ENCODE measurements at places on chromosomes 2 and 18.

DNA sequence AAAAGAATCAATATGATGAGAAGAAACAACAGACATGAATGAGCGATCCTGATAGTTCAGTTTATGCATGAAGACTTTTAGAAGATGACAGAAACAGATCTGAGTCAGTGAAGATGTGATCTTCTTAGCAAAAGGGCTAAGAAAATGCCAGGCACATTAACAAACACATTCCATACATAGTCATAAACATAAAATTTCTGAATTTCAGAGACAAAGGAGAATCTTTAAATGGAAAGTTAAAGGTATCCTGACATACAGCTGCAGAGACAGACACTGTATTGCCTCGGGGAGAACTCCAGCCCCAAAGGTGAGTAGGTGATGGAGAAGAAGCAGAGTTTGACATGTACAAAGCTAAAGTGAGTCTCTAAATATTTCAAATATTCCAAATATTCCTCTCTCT lies 40.6 kb upstream of the FN1 start:
- no peak for DNase-seq

- DNase-seq: no peak
These were observed 51.9 kb downstream of the SLC14A2 start for GRCh38 chr18:45667056-45667736.

DNA sequence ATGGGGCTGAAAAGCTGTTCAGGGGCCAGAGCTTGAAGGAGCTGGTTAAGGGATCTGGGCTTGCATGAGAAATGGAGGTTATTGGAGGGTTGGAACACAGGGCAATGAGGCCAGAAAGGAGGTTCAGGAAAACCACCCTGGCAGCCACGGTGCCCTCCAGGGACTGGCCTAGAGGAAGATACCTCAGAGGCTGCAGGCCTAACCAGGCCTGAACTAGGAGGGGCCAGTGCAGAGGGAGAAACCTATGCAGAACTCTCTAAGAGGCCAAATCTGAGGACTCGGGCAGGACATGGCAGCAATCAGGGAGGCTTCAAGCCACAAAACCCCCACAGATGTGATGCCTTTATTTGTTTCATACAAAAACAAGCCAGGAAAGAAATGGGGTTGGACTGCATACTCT lies 66.8 kb downstream of the BIN1 start:
- DNase-seq: no peak

- DNase-seq: no peak
These were observed 254.9 kb downstream of the ZNF521 start for GRCh38 chr18:25097057-25097456.

GRCh38 chr18:62637807-62638687 lies 77.3 kb upstream of the PHLPP1 start:
- DNase-seq: peak; percentile 2

DNA sequence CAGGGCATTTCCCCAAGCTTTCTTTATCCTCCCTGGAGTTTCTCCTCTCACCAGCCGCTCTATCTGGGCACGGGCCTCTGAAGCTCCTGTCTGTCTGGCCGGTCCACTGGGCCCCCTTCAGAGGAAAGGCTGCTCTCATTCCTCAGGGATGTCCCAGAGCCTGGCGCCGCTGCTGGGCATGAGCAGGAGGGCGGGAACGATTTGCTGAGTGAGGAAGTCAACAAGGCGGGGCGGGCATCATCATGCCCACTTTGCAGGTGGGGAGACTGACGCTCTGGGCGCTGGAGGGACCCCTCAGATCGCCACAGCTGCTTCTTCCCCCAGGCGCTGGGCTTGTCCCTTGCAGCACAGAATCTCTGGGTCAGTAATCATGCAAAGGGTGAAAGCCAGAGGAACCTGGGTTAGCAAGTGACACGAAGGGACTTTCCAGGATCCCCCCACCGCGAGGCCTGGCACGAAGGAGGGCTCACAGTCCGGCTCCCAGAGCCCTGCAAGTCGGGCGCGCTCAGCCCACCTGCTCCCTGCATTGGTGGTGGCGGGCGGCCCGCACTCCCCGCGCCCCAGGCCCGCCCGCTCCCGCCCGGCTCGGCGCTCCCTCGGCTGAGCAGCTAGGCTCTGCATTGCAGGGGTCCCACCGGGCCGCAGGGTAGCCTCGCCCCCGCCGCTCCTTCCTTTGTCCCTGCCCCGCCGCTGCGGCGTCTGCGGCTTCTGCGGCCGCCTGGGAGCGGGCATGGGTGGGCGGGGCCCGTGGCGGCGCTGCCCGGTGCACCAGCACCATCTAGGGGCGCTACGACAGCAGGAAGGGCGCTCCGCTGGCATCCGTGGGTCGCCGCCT lies 157.8 kb downstream of the CYRIA start:
- no peak for DNase-seq
